ENCODE measurements at places on chromosomes 6 and 20. TPM values are rescaled to one million over a fixed set of nuclear protein-coding genes. Genes with fewer than 3 reads are reported as not detected.

Gene THEMIS
- total RNA-seq = 33.0 TPM

Gene CPXM1
- 1.6 TPM for total RNA-seq

Gene BNIP5
- not detected for total RNA-seq

Gene KIAA0408
- total RNA-seq = 10.8 TPM

Gene SLC52A3
- total RNA-seq = not detected

Gene FNDC11
- 0.19 TPM for total RNA-seq

Data from activated CD8-positive, alpha-beta memory T cell treated with anti-CD3 and anti-CD28 coated beads for 36 hours (primary cell).